ENCODE measurements at places on chromosomes 3 and 15.

GRCh38 chr15:86159468-86159867 is 79.8 kb downstream of the AGBL1 start:
- DNase-seq: no peak

DNA sequence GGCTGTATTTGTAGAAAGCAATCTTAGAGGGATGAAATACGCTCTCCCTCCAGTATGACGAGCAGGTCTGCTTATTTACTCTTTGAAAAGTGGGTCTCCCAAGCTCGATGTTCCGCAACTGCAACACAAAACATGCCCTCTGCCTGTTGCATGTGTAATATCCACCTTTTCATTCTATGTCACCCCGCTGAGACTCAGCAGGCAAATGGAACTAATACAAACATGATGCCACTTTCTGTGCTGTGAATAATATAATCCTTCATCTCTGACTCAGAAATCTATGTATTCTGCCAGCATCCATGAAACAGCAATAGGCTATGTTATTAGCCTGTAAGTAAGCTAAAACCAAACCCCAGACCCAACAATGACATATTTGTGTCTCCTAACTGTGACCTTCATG is 200.8 kb upstream of the TMCO5A start:
- no peak for DNase-seq

DNA sequence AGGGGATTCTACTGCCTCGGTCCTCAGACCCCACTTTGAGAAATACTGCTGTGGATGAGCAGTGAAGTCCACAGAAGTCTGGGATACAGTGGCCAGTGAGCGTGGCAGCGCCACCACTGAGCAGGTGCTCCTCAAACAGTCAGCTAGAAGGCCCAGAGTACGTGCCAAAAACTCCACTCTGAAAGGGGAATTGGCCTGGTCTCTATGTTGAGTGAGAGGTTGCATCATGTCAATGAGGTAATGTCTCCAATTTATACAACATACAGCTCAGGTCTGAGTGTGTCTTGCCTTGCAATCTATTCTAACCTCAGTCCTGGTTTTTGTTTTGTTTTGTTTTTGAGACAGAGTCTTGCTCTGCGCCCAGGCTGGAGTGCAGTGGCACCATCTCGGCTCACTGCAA is 53.3 kb upstream of the ETV5 start:
- DNase-seq: no peak

DNA sequence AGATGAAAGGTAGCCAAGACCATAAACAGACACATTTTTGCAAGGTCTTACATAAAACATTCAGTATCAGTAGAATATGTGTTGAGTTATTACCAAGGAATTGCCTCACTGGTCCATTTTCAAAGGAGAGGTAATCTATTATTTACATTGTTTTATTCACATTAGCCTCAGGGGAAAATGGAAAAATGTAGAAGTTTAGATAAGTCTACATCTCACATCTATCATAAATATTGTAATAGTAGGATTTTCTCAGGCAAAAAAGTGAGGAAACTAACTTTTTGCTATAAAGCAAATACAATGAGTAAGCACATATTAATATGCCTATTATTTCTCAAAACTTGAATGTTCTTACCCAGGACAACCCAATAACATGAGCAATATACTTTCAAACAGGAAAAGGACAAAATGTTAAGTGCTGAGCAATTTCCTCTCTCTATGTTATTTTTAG is 184.6 kb upstream of the AGTR1 start:
- no peak for DNase-seq

GRCh38 chr3:174776123-174776522 is 83.0 kb upstream of the NAALADL2 start:
- no peak for DNase-seq

DNA sequence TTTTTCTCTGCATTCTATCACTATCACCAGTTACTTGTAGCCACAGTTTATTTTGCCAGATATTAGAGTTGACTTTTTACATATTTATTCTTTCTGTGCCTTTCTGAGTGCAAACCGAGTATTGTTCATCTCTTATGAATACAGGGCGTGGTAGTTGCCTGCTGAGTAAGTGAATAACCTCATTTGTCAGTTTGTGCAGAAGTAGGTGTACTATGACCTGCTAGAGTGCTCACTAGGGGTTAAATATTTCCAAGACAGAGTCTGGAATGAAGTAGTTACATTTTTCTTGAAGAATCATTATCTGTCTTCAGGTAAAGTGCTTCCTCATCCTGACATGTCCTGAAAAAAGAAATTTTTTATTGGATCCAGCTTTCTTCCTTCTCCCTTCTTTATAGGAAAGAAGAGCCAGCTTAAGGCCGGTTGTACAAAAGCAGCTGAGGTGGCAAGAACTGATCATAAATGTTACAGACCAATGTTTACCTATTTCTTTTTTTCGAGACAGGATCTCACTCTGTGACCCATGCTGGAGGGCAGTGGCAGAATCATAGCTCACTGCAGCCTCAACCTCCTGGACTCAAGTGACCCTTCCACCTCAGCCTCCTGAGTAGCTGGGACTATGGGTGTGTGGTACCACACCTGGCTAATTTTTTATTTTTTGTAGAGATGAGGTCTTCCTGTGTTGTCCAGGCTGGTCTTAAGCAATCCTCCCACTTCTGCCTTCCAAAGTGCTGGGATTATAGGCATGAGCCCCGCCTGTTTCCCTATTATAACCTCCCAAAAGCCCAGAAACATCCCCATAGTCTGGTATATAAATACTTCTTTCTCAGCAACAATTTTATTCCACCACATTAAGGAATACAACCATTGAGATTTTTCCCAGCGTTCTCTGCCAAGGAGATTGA is 182.5 kb downstream of the TPRG1 start:
- DNase-seq: no peak

DNA sequence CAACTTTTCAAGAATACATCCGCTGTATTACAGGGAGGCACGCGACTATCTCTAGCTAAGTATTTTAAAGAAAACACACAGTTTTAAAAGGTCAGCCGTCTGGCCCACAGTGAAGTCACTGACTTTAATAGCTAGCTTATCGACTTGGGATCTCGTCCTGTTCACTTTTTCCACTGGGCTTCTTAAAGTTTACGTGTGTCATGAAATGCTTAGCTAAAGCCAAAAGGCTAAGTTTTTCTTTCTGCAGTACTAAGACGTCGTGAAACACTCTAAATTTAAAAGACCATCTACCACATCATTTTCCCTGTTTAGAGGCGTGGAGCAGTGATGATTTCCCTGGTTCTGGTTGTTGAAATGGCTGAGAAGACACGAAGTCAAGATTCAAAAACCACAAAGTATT is 27.1 kb downstream of the LRIG1 start:
- no peak for DNase-seq

- no peak for DNase-seq
Measured at GRCh38 chr3:182726258-182727142, 66.8 kb upstream of the ATP11B start.

DNA sequence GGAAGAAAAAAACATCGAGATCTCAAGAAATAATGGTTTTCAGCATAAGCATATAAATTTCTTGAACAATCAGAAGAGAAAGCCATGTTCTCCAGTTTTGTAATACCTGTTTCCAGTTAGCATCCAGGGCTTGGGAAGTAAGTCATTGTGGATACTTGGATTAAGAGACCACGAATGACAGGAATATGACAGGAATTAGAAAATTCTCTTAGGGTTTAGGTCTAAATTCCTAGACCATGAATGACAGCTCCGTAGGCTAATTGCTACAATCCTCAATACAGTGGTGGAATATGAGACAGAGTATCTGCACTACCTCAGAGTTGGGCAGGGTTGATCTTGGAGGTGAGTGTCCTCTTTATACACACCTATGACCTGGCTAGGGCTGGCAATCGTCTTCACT is 517.5 kb downstream of the NTRK3 start:
- no peak for DNase-seq

- no peak for DNase-seq
Measured at GRCh38 chr15:92019706-92020105, 166.2 kb downstream of the SLCO3A1 start.

DNA sequence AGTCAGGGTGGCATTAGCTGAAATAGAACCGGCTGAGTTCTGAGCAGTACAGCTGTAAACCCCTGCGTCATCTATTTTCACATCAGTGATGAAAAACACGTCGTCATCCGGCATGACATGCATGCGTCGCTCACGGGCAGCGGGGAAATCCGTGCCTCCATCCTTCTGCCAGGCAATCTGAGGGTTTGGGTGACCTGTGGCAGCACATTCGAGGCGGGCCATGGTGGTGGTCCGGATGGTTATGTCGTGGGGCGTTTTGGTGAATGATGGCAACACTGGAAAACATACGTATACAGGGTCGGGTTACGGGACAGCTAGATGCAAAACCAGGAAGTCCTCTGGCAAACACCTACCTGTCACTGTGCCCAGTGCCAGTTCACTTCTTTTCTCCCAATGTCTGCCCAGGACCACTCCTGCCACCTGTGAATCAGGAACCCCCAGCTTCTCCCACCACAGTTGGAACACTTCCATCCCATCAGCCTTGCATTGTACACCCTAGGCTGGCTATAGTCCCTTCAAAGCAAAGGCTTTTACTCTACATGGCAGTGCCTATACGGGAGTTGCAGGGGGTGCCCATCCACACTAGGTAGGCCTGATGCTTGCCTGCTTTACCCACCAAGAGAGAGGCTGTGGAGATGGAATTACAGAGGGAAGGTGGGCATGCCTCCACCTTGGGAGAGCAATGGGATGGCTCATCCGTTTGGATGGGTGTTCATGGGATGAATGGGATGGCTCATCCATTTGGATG is 116.7 kb downstream of the LRIG1 start:
- DNase-seq: no peak

- DNase-seq: no peak
Measured at GRCh38 chr3:41044523-41044922, 154.8 kb upstream of the CTNNB1 start.
